ENCODE measurements at places on chromosomes 13 and 19. TPM values are rescaled to one million over a fixed set of nuclear protein-coding genes. Genes with fewer than 3 reads are reported as not detected.

Gene ZNF560
- total RNA-seq: not detected

Gene LAIR1
- total RNA-seq: 0.89 TPM

DNA sequence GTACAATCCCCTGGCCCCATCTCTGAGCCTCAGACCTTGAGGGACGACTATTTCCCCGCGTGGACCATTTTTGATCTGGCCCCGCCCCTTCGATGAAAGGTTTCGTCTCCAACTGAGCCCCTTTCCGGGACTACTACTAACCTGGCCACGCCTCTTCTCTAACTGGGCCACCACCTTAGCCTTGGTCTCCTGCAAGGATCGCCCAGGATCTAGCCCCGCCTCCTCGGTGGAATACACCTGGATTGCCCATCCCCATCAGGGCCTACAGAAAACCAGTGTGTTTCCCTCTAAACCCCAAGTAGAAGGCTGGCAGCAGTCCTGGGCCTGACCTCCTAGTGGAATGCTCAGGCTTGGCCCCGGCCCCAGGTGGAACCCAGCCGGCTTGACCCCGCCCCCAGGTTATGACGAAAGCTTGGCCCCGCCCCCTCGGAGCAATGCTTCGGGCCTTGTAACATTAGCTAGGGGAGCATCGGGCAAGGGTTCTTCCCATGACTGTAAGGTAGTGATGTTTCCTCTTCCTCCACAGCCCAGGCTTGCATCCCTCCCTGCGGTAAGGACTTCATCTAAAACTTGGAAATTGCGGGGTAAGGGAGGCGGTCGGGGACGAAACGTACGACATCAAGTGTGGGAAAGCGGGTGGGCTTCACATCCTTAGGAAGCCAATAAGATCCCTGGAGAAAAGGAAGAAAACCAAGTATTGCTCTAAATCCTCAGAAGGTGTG is 9.1 kb downstream of the SPACA6 start:
- DNase-seq: no peak
- peak overlapping the region; percentile 92 for H3K27ac ChIP-seq
- peaks cover 35% of the 10 kb centered on the region for H3K4me1 ChIP-seq
- H3K36me3 ChIP-seq: peaks cover 4% of the 10 kb centered on the region
- H3K27me3 ChIP-seq: no peaks in the 10 kb centered on the region

- no peak overlapping the region for H3K4me3 ChIP-seq
- peaks cover 12% of the 10 kb centered on the region for H3K4me1 ChIP-seq
- no peak for DNase-seq
- no peak overlapping the region for H3K27ac ChIP-seq
These were observed 102.1 kb downstream of the IRS2 start for GRCh38 chr13:109684084-109684823.

- no peak overlapping the region for H3K4me3 ChIP-seq
- H3K4me1 ChIP-seq: peaks cover 1% of the 10 kb centered on the region
- no peaks in the 10 kb centered on the region for H3K36me3 ChIP-seq
- DNase-seq: no peak
- no peak overlapping the region for H3K27ac ChIP-seq
These were observed 41.0 kb upstream of the GRTP1 start for GRCh38 chr13:113404723-113405471.

DNA sequence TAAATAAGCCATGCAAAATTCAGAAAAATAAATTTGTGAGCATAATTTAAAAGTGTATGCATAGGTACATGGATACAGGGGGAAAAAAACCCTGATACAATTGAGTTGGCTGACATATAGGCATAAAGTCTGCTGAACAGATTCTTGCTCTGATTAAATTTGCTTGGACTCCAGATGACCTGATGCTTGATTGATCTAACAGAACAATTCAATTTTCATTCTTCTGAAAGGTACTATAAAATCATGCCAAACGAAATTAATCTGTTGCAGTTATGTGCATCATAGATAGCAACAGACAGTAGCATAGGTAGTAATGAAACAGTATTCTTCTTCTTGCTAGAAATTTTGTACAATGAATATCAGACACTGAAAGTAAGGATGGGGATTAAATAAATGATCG is 578.2 kb upstream of the SLITRK6 start:
- H3K36me3 ChIP-seq: no peaks in the 10 kb centered on the region
- no peaks in the 10 kb centered on the region for H3K4me1 ChIP-seq
- no peak overlapping the region for H3K27ac ChIP-seq
- no peak for DNase-seq
- no peak overlapping the region for H3K4me3 ChIP-seq
- H3K27me3 ChIP-seq: no peaks in the 10 kb centered on the region

GRCh38 chr13:106001443-106001842 is 534.0 kb downstream of the EFNB2 start:
- no peaks in the 10 kb centered on the region for H3K36me3 ChIP-seq
- DNase-seq: no peak
- no peak overlapping the region for H3K4me3 ChIP-seq
- H3K4me1 ChIP-seq: no peaks in the 10 kb centered on the region
- no peak overlapping the region for H3K27ac ChIP-seq

- no peak overlapping the region for H3K4me3 ChIP-seq
- DNase-seq: no peak
- no peaks in the 10 kb centered on the region for H3K27me3 ChIP-seq
- no peaks in the 10 kb centered on the region for H3K4me1 ChIP-seq
- H3K36me3 ChIP-seq: no peaks in the 10 kb centered on the region
These were observed 82.5 kb downstream of the AKAP11 start for GRCh38 chr13:42354241-42355091.

All from HCT116 (cell line).